HS-27A (cell line): ENCODE measurements at places on chromosomes 2 and 18.
A peak's percentile ranks its signal among the peaks of the same experiment; 100 is the strongest.

GRCh38 chr2:181679544-181679979 is 755 bp downstream of the NEUROD1 start:
- no peak for DNase-seq

- no peak for DNase-seq
These were observed 70.9 kb downstream of the TCF4 start for GRCh38 chr18:55517055-55517454.

DNA sequence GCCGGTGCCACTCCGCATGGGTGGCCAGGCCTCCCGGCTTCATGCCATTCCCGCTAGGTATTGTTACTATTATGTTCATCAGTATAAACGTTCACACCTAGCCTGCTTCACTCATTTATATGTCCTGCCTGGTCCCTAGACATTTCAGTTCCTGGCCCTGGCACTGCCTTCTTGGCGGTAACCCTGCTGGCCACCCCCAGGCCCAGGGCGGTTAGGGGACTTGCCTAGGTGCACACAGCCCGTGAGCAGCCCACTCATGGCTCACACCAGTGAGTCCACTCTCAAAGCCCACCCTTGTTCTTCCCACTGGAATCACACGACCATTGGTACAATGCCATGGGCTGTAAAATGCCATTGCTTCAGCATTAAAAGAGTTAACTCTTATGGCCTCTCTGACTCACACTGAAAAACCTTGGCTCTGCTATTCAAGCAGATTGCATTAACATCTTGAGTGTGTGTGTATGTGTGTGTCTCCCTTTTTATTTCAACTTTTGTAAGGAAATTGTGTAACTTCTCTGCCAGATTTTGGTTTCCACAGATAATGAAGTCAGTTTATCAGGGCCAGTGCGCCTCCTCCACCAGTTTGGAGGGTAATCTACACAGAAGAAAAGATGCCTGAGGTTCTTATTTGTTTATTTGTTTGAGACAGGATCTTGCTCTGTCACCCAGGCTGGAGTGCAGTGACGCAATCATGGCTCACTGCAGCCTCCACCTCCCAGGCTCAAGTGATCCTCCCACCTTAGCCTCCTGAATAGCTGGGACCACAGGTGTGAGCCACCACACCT is 74.2 kb downstream of the RAB31 start:
- DNase-seq, result peak; percentile 45

DNA sequence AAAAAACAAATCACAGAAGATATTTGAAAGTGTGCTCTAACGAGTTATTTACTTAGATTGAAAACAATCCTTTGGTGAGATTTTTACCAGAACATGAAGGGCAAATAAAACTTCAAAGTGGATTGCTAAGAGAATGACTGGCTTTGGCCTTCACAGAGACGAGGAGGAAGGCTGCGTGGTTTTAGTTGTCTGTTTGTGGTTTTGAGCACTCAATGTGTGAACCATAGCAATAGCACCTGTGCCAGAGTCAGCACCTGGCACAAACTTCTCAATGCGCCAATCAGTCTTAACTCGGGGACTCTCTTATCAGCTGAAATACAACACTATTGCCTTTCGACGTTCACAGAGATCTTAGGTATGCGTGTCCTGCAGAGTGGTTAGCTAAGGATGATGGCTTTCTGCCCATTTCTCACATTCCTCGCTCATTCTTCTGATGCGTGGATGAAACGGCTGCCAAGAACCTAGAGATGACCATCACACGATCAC is 70.0 kb downstream of the MBP start:
- no peak for DNase-seq

GRCh38 chr18:9531791-9532410 is 56.6 kb downstream of the RALBP1 start:
- no peak for DNase-seq

DNA sequence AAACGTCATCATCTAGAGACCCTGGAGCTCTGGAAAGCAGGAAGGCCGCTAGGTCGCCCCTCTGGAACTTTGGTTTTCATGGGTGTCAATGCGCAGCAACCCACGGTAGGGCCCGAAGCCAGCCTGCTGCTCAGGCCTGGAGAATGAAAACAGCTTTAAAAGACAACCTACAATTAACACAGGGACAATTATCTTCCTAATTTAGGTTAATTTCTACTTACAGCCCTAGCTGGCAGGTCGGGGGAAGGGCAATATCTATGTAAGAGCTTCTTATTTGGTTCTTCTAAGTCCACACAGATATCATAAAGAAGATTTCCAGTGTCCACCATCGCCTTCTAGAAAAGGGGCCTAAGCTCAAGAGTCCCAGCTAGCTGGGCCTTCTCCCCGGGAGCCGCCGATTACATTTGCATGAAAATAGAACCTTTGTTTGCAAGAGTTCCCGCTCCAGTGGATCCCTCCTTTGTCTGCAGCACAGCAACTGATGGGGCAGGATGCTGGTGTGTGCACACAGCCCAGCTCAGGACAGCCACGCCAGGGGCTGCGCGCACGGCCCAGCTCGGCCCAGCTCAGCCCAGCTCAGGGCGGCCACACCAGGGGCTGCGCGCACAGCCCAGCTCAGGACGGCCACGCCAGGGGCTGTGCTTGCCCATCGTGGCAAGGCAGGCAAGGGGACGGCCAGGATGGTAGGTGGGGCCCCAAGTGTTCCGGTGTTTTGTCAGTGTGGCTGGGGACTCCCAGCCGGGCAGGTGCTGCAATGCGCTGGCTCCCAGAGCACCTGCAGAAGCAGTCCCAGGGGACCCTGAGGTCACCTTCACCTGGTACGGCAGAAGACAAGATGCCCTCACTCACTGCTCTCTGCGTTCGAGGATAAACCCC is 109.1 kb downstream of the HDAC4 start:
- no peak for DNase-seq

- no peak for DNase-seq
These were observed 80.4 kb downstream of the MYO3B start for GRCh38 chr2:170258382-170258781.

DNA sequence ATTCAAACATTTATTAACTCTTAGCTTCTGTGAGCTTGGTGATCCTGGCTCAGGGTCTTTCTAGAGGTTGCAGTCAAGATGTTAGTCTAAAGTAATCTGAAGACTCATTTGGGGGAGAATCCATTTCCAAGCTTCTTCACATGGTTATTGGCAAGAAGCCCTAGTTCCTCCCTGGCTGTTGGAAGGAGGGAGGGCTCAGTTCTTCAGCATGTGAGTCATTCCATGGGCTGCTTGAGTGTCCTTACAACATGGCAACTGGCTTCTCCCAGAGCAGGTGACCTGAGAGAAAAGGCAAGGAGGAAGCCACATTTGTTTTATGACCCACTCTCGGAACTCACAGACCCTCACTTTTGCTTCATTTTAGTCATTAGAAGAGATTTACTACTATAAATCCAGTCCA is 10.6 kb upstream of the C2orf74 start:
- no peak for DNase-seq

GRCh38 chr2:215765729-215766360 is 247.5 kb downstream of the MREG start:
- DNase-seq, result no peak
